Heart right ventricle (tissue), 16 donors: ENCODE measurements at places on chromosomes 12 and 14.

- no peak for DNase-seq
These were observed 48.7 kb downstream of the PSMA6 start for GRCh38 chr14:35340616-35341453.

DNA sequence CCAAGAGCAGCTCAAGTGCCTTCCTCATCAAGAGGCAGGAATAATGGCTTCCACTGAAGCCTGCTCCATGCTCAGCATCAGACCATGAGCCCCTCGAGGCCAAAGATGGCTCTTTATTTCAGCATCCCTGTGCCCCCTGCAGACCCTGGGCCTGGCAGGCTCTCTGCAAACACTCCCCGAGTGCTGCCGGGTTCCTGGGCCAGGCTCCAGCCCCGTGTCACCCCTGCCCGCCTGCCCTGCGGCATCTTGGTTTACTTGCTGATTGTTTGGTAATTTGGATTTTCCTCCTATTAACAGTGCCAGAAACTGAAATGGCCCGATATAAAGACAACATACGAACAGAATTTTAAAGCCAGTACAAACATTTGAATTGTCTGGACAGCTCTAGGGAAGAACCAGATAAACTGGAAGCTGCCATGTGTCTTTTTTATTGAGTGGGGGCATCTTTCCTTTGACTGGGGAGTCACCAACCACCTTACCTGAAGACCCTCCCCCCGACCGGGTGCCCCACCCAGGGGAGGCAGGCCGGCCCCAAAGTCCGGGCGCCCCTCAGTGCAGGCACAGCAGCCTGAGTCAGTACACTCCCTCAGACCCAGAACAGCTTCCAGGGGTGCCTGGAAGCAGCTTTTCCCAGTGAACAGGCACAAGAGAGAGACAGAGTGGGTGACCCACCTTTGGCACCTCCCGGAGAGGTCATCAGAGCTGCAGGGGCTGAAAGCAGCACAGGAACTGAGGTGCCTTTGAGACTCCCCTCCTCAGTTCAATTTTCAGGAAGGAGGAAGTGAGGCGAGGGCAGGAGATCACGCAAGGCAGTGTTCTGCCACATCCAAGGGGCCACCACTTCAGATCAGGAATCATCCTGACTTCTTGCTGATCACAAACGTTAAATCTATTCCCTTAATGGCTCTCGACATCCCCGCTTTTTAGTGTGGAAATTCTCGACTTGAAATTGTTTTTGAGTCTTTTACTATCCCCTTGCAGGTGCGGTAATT is 30.6 kb downstream of the ITPK1 start:
- DNase-seq: no peak

- DNase-seq: no peak
These were observed 151.0 kb downstream of the EFCAB11 start for GRCh38 chr14:89803542-89803941.

GRCh38 chr14:79705126-79705894 is 506.0 kb downstream of the DIO2 start:
- no peak for DNase-seq

DNA sequence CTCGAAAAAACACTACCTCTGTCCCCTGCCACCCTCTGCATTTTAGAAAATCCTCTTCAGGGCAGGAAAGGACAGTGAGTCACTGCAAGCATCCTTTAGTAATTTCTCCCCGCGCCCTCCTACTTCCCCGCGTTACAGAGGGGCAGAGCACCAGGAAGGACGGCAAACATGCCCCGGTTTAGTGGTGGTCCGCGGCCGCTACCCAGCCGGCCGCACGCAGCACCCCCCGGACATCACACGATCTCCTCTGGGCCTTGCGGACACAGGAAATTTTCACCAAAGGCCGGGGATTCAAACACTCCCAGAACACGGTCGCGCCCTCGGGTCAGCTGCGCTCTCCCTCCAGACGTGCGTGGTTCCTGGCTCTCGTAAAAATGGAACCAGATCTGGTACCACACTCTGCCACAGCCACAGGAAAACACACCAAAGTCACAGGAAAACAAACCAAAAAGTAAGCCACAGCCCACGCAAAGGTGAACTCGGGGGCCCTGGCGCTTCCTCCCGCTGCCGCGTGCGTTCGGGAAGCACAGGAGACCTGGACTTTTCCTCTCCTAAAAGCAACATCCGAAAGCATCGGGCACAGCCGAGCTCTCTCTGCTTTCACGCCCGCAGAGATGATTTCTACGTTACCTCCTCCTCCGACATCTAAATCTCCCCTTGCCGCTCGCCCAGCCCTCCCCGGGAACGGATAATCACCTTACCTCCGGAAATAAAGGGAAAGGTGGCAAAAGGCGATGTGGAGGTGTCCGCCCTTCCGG is 839 bp downstream of the SLC38A1 start:
- no peak for DNase-seq

DNA sequence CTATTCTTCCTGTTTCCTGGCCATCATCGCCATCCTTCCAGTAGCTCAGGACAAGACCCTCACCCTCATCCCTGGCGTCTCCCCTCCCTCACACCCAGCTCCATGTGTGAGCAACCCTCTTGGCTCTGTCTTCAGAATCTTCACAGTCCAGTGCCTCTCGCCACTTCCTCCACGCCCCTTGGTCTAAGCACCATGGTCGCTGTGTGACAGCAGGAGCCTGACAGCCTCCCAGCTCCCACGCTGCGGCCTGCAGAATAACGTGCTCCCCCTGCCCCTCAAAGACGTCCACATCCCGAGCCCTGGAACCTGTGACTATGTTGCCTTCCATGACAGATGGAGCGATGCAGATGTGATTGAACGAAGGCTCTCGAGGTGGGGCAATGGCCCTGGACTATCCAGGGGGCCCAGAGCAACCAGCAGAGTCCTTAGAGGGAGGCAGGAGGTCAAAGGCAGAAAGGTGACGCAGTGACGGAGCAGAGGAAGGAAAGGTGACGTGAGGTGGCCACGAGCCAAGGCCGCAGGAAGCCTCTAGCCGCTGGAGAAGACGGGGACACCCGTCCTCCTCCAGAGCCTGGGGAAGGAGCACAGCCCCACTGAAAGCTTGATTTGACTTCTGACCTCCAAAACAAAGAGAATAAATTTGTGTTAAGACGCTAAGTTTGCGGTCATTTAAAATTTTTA is 139.8 kb downstream of the CALM1 start:
- DNase-seq: peak; percentile 75

DNA sequence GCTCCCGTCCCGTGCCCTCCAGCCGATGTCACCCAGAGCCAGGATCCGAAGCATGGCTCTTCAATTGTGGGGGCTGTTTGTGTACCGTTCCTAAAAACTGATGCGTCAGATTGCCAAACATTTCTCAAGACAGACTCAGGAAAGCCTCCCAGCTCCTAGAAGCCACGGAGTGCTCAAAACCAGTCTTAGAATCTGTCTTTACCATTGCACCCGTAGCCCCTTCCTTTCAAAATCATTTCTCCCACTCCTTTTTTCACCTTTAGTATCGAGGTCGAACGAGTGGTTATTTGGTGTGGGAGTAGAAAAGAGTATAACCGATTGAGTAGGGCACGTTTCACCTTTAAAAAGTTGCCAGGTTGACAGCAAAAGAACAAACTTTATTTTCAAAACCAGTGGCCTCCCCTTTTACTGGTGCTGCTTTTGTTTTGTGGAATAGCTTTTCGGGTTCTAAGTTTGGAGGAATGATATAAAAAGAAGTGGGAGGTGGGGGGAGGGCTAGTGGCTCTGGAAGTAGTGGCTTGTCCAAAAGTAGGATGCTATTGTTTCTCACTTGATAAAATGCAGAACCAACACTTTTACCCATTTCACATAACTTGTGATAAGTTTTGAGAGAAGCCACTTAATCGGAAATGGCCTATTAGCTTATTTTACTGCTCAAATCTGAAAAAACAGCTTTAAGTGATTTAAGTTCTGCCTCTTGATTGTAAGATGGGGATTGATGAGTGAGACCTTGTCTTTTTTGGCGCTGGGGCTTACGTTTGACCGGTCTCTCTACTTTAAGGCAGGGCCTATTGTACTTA is 803 bp downstream of the STK38L start:
- DNase-seq: no peak
